ENCODE measurements at places on chromosomes 4 and X.

DNA sequence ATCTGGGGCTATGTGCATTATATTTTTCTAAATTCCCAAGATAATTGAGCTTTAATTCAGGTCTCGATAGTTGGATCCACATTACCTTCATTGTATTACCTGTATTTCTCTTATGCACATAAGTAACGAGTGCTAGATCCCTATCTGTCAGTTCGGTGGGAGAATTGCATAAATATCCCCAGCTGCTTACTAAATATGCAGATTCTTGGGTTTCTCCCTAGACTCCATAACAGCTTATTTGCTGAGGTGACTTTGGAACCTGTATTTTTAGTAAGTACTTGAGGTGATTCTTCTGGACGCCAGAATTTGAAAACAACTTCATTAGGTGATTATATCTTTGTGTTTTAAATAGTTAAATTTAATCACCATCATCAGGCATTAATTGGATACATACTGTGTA lies 15.0 kb downstream of the UGT8 start:
- no peak for DNase-seq

DNA sequence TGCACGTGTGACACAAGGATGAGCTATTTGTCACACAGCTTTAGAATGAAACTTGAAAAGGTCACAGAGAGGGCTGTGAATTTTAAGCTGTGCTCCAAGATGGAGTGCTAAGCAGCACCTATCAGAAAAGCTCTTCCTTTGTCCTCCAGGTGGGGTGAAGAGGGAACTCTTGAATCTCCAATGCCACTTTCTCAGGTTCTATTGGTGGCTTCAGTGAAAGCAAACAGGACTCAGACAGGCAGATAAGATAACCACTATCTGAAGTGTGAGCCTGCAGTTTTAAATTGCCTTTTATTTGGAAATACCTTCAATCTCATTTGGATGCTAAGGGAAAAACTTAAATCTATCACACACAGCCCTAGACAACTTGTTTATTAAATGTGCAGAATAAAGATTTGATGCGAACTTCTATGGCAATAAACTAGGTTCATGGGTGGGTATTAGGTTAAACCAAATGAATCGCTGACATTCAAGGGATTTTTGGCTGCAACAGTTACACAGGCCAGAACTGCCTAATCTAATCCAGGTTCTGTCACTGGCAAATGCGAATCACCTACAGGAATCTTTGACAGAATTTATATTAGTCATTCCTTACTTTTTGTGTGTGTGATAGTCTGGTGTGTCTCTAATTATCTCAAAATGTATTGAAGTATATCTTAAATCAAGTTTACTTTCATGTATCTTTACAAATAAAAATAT lies 13.6 kb upstream of the PDGFRA start:
- DNase-seq, result no peak

DNA sequence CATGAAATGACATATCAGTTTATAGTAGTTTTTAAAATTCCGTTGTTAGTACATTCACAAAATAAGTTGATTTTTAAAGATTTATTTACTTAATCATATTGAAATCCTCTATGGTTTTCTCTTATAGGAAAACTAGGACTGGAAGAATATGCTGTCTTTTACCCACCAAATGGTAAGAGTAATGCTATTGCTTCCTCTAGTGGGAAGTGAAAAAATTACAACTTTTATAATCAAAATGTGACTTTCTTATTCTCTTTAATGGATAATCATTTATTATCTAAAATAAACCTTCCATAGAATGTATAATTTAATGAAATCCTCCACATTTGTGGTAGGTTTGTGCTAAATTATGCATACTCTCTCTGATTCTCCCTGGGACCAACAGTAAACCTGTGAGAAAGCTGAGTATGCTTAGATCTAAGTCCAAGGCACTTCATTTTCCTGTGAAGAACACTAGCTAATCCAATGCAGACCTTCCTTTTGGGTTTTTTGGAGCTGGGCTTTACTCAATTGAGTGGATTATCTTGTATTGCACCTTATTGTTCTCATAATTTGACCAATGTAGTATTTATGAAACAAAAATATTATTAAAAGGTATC lies 136.2 kb downstream of the TBC1D19 start:
- DNase-seq, result no peak

GRCh38 chr4:100786481-100786880 lies 268.7 kb upstream of the EMCN start:
- no peak for DNase-seq

DNA sequence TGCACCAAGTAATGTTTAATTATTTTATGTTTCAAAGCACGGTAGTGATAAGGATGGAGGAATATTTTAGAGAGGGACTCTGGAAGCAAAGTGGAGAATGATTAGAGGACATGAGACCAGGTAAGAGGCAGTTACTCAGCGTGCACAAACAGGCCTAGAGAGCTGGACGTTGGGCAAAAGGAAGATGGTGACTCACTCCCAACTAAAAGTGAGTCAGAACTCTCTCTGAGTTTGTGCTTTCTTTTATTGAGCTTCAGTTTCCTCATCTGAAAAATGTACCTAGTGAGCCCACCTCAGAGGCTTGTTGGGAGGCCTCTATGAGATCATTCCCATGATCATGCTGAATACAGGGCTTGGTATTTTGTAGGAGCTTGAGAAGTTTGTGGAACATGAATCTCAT lies 1.6 kb upstream of the ZC4H2 start:
- DNase-seq, result no peak

- no peak for DNase-seq
Measured at GRCh38 chr4:26484032-26484515, 6.2 kb downstream of the CCKAR start.

DNA sequence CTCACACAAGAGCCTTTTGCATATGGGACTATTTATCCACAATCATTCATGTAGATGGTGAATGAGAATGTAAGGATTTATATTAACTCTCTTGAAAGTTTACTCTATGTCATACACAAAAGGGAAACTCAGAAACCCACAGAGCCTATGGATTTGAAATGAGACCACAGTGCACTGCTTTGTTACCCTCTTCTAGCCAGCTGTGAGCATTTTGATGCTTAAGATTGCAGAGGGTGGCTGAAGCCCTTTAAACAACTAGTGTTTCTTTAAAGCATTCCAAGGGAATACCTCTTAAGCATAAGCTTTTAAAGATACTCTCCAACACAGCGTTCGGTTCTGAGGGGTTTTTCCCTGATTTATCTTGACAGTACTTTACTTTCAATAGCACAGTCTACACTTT lies 113.9 kb downstream of the NKX6-1 start:
- DNase-seq, result no peak

DNA sequence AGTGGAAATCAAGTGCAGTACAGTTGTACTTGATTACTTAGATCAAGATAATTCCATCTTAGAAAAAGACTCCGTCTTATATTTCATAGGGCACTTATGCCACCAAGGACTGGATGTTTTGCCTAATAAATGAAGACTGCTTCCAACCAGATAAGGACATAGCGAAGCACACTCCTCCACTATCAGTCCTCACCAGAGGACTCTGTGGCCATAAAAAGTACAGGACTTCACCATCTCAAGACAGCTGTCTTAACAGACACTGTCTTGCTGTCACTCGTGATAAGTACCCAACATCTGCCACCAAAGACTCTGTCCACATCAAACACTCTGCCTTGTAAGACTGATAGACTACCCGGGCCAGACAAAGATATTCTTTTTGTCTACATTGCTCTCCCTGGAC lies 352.0 kb downstream of the TRAM1L1 start:
- DNase-seq, result no peak

DNA sequence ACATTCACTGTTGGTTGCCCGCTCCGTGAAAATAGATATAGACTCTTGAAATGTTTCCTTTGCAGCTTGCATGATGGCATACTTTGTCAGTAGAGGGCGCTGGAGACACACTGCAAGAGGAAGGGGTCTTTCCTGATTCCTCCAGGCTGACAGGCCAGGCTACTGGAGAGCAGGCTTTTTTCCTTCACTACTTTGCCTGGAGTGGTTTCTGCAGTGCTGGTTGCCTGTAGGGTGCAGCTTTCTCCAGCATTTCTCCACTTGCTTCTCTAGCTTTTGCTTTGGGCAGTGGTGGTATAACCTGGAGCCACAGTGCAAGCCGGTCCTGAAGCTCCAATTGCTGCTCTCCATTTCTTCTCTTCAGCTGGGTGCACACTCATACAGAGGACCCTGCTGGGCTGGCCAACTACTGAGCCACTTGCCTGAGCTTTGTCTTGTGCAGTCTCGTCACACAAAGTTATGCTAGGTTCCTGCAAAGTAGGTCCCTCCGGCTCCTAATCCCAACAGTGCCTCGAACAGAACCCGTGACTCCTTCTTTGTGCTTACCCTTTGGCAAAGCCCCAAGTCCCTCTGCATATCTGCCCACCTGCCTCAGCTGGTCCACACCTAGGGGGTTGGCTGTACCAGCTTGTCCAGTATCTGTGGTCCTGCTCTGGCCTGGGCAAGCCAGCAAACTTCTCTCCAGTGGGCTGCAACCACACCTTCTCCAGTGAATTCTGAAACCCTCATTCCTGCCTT lies 46.3 kb downstream of the RASSF6 start:
- no peak for DNase-seq

DNA sequence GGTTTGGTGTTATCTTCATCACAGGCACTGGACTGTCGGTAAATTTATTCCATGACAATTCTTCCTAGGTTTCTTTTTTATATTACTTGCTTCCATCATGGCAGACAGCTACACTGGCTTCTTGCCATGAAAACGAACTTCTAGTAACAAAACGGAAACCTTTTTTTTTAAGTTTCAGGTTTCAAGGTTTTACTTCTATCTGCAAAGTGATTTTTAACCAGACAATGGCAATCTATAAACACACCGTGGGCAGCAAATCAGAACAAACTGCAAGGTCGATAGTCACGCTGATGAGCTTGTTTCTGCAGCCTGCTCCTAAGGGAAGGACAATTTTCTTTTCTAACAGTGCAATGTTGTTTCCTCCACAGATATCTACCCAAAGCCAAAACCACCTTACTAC lies 29.9 kb downstream of the XG start:
- no peak for DNase-seq

GRCh38 chr4:72677886-72678285 lies 108.9 kb upstream of the ADAMTS3 start:
- no peak for DNase-seq

GRCh38 chrX:23662187-23662586 lies 5.1 kb upstream of the PRDX4 start:
- DNase-seq, result no peak

- DNase-seq, result no peak
Measured at GRCh38 chr4:1219566-1219950, 29.4 kb downstream of the CTBP1 start.

DNA sequence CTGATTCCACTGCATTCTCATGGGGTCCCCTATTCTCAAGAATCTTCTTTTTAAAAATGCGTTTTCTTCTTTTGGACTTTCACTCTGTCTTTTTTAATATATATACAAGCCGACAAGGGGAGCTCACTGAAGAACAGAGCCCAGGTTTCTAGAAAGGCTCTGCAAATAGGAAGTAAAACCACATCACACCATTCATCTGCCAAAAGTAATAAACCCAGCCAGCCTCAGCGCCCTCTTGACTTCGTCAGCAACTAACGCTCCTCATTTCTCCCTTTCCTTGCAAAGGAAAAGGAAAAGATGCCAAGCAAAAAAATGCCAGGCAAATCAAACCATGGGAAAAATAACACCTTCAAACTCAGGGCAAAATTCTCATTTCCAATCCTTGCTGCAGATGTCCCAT lies 136.4 kb downstream of the HHIP start:
- no peak for DNase-seq

- DNase-seq, result no peak
Measured at GRCh38 chrX:19514791-19515614, at the start of gene MAP3K15. Gene MAP3K15 (minus strand): TSS chrX:19515508. CDS start chrX:19515261, 247 bp downstream.
